ENCODE measurements at places on chromosomes 5 and 9. TPM values are rescaled to one million over a fixed set of nuclear protein-coding genes. Genes with fewer than 3 reads are reported as not detected.

The SECISBP2 gene
- total RNA-seq: 37.0 TPM

DNA sequence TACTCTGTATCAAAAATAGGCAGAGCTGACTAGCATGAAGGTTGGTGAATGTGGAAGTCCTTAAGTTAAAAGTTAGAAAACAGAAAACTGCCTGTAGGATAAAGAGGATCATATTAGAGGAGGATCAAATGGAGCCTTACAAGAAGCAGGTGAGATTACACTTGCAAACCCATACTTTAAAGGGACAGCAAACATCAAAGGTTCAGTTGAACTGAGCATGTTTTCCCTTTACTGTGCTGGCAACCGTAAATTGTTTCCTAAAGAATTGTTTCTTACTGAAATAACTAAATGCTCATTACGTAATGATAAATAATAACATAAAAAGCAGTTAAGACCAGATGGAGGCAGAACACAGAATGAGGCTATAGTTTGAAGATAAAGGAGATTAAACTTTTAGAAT lies 465.3 kb upstream of the FTMT start:
- DNase-seq: no peak

DNA sequence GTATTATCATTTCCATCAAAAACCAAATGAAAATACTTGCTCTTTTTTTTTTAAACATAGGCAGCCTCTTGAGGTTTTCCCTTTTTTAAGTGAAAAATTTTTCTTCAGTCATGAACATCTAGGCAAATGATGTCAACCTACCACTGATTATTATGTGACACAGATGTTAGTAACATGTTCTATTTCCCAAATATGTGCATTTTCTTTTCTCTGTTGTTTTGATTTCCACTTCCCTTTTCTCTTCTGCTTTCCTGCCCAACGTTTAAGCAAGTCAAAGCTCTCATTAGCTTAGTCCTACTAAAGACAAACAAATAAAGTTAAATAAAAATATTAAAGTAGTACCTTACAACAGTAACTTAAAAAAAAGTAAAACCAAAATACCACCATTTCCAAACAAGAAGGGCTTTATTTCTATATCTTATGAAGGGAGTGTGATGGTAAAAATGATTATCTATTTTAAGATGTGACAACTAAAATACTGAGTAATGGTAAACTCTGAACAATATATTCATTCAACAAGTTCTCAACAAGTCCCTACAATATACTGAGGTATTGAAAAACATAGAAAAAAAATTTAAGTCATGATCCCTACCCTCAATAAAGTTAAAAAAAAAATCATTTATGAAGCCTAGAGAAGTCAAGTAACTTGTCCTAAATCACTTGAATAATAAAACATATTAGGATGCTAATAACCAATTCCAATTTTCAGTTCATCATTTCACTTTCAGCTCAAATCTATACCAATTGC lies 9.4 kb downstream of the SLC38A9 start:
- no peak for DNase-seq

GRCh38 chr9:20314981-20315380 lies 307.3 kb downstream of the MLLT3 start:
- no peak for DNase-seq

The LCN9 gene
- not detected for total RNA-seq

The PAEP gene
- total RNA-seq: not detected

- DNase-seq: no peak
Observed at GRCh38 chr9:128106940-128107467, 20.5 kb downstream of the PTGES2 start.

- DNase-seq: no peak
Observed at GRCh38 chr5:96408210-96408777, 24.8 kb downstream of the PCSK1 start.

The UBQLN1 gene
- 101 TPM for total RNA-seq

The PRKACG gene
- total RNA-seq: not detected

The PCDHA1 gene
- not detected for total RNA-seq

GRCh38 chr5:133714161-133714915 lies 102.0 kb upstream of the FSTL4 start:
- no peak for DNase-seq

The PCDHGA3 gene
- not detected for total RNA-seq

The HTR1A gene
- not detected for total RNA-seq

GRCh38 chr5:134420343-134420742 lies 8.7 kb upstream of the CDKN2AIPNL start:
- DNase-seq: no peak

The CORO2A gene
- 5.1 TPM for total RNA-seq

GRCh38 chr5:29089591-29090130 lies 2051.3 kb upstream of the CDH9 start:
- DNase-seq: no peak

The PPP2R2B gene
- total RNA-seq: 2.3 TPM

DNA sequence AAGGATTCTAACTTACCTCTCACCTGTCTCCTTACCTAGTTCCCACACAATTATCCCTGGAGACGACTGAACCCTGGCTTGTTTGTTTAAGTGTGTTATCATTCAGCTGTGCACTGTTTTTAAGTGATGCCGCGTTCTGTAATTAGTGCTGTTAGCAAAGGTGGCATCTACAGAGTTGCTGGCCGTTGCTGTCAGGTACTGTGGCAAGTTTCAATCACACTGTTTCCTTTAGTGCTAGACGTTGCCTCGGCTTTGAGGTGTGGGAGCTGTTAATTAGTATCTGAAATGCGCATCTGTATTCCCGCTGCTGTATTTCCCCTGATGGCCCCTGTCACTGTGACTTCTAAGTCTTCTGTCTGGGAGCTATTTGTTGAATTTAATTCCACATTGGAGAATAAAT lies 193.8 kb upstream of the GAS1 start:
- no peak for DNase-seq

DNA sequence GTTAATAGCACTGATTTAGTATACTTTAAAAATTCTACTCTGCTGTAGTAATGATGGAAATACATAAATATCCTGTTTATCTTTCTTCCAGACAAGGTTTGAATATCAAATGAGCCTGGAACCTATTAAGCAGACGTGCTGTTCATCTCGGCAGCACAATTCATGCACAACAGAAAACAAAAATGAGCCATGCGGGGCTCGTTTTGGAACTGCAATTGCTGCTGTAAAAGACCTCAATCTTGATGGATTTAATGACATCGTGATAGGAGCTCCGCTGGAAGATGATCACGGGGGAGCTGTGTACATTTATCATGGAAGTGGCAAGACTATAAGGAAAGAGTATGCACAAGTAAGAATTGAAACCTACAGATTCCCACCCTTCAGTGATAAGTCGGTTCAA lies 79.1 kb upstream of the ITGA2 start:
- no peak for DNase-seq

DNA sequence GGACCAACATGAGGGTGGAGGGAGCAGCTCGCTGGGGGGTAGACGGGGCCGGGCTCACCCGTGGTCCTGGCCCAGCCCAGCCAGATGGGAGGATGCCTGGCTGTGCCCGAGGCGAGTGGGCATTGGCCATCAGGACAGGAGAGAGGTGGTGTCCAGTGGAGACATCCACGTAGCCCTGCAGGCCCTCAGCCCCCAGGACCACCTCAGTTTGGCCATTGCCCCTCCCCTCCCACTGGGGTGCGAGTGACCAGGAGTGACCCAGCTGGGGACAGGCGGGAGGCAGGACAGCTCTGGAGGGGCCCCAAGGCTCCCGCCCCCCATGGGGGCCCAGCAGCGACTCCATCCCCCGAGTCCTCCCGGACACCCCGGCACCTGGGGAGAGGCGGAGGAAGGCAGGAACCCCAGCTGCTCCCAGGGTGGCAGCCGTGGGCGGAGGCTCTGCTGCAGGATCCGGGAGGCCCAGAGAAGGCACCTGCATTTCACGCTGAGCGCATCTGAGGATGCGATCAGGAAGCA lies 8.3 kb downstream of the NOXA1 start:
- DNase-seq: no peak

DNA sequence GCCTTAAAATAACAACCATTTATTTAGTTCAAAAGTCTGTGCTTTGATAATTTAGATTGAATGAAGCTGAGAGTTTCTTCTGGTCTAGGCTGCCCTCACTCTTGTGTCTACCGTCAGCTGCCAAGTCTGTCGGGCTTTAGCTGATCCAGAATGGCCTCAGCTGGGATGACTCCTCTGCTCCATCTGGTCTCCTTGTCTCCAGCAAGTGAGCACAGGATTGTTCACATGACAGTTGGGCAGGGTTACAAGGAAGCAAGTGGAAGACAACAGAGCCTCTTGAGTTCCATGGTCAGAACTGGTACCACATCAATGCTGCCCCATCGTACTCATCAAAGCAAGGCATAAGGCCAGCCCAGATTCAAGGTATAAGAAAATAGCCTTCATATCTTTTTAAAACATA lies 9.0 kb downstream of the HTR1A start:
- no peak for DNase-seq

DNA sequence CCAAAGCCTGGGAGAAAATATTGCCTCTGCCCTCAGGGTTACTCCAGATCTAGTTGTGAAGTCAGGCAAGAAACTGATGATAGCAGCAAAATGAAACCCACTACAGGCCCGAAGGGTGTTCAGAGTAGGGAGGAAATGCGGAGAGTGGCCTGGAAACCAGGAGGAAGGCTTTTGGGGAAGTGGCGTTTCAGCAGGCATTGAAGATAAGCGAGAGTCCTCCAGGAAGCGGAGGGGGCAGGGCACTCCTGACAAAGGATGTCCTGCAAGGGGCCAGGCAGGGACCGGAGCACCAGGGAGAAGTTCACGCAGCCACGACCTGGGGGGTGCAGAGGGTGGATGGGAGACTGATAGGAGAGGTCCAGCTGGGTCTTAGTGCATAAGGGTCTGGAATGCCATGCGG lies 7.8 kb upstream of the FOXI1 start:
- DNase-seq: no peak

GRCh38 chr5:151094030-151094851 lies 13.4 kb upstream of the TNIP1 start:
- DNase-seq: peak; percentile 48

- no peak for DNase-seq
Observed at GRCh38 chr5:43123887-43124286, 3.2 kb downstream of the ZNF131 start.

The ACTBL2 gene
- not detected for total RNA-seq

DNA sequence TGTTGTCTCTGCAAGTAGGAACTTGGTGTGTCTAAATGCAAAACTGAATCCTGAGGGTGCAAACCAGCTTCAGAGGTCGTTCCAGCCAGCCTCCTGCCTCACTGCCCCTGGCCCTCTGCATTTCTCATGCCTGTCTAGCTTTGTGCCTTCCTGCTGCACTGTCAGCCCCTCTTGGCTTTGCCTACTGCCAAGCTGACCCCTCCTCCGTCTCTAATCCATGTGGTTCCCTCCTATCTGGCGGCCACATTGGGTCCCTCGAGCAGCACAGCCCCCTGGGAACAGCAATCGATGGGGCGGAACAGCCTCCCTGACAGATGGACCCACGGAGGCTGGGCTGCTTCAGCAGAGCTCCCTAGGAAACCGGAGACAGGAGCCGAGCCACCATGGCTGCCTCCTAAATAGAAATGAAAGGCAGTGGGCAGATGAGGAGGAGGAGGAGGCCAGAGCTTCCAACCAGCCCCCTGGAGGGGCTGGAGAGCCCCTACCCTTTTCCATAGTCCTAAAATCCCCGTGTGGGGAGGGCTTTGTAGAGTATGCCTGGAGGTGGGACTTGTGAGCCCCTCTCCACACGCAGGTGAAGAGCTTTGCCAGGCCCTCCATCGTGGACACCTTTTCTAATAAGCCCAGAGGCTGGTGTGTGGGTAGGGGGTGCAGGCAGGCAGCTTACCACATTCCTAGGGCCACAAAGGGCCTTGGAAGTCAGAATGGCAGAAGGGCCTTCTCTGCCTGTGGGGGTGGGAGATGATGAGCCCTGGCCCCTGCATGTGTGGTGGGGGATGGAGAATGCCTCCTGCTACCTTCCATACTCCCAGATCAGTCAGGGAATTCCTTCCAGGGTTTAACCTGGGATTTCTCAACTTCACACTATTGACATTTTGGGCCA lies 9.2 kb upstream of the CXXC5 start:
- no peak for DNase-seq

DNA sequence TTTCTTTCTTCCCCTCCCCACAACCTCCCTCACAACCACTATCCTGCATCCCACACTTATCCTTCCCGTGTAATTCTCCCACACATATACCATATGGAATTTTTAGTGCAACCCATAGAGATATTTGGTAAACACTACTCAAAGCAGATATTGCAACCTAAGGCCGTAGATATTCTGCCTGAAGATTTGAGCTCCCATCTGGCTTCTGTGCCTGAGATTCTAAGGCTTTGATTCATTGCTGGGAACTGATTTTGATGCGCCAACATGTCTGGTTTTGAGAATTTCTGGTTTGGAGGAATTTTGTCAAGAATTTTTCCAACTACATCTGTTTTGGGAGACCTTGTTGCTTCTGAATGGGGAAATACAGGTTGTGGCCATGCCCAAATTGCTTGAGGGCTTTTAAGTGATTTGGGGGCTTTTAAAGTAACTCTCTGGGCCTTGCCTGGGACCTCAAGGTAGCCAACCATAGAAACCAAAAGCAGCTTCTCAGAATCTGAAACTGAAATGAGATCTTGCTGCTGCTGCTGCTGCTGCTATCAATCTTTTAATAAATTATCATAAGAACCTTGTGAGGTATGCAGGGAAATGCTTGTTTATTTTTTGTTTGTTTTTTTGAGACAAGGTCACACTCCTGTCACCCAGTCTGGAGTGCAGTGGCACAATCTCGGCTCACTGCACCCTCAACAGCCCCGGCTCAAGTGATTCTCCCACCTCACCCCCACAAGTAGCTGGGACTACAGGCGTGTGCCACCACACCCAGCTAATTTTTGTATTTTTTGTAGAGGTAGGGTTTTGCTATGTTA lies 36.2 kb downstream of the PLAC8L1 start:
- no peak for DNase-seq

DNA sequence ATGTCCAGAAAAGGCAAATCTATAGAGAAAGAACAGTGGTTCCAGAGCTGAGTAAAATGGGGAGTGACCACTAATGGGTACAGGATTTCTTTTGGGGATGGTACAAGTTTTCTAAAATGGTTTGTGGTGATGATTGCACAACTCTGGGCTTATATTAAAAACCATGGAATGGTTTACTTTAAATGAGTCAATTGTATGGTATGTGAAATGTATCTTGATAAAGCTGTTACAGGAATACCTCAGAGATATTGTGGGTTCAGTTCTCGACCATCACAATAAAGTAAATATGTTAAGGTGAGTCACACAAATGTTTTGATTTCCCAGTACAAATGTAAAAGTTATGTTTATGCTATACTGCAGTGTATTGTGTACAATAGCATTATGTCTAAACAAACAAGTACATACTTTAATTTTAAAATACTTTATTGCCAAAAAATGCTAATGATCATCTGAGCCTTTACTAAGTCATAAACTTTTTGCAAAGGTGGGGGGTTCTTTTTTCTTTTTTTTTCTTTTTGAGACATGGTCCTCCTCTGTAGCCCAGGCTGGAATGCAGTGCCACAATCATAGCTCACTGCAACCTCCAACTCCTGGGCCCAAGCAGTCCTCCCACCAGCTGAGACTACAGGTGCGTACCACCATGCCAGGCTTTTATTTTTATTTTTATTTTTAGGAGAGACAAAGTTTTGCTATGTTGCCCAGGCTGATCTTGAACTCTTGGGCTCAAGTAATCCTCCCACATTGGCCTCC lies 65.9 kb downstream of the SHOC1 start:
- no peak for DNase-seq

The WDR31 gene
- 1.9 TPM for total RNA-seq

GRCh38 chr9:15048772-15049171 lies 138.5 kb upstream of the FREM1 start:
- no peak for DNase-seq

GRCh38 chr5:111993242-111993641 lies 236.2 kb upstream of the NREP start:
- DNase-seq: no peak
